Activated CD8-positive, alpha-beta T cell treated with anti-CD3 and anti-CD28 coated beads, Interleukin-2, amount 10 ng/mL, durations not matched to agents 7 days and 5 days (primary cell): ENCODE measurements at places on chromosomes 1 and 21.
A peak's percentile ranks its signal among the peaks of the same experiment; 100 is the strongest.

GRCh38 chr1:46173361-46173856 lies 1.5 kb upstream of the TSPAN1 start:
- H3K27me3 ChIP-seq, result peaks cover 15% of the 10 kb centered on the region
- no peak overlapping the region for H3K27ac ChIP-seq
- H3K4me3 ChIP-seq, result no peak overlapping the region
- no peaks in the 10 kb centered on the region for H3K36me3 ChIP-seq

- no peak overlapping the region for H3K4me3 ChIP-seq
- no peak for DNase-seq
- no peaks in the 10 kb centered on the region for H3K36me3 ChIP-seq
- H3K4me1 ChIP-seq, result no peaks in the 10 kb centered on the region
- no peak overlapping the region for H3K27ac ChIP-seq
Observed at GRCh38 chr1:115545791-115546733, 95.7 kb upstream of the VANGL1 start.

DNA sequence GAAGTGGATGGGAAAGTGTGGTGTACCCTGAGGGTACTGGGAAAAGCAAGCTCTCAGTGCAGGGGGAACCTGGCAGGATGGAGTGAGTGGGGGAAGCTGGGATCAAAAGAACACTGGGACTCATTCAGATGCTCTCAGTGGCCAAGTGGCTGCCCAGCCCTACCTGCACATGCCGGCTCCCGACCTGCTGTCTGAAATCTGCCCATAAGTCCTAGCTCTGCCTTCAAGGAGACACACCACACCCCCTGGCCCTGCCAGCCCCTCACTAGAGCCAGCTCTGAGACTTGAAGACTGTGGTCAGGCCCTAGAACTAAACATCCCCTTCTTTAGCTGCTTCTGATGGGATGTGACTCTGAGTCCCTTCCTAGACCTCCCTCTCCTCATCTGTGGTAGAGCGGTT lies 2.2 kb downstream of the TMEM54 start:
- H3K27me3 ChIP-seq, result peaks cover 58% of the 10 kb centered on the region
- no peak overlapping the region for H3K27ac ChIP-seq
- H3K4me1 ChIP-seq, result peaks cover 6% of the 10 kb centered on the region

- H3K4me3 ChIP-seq, result no peak overlapping the region
- DNase-seq, result no peak
- H3K27me3 ChIP-seq, result no peaks in the 10 kb centered on the region
- H3K27ac ChIP-seq, result no peak overlapping the region
- H3K4me1 ChIP-seq, result no peaks in the 10 kb centered on the region
- no peaks in the 10 kb centered on the region for H3K36me3 ChIP-seq
Observed at GRCh38 chr1:16938351-16939321, 16.9 kb downstream of the CROCC start.

- no peak overlapping the region for H3K4me3 ChIP-seq
- no peaks in the 10 kb centered on the region for H3K4me1 ChIP-seq
- no peaks in the 10 kb centered on the region for H3K36me3 ChIP-seq
- no peak overlapping the region for H3K27ac ChIP-seq
- no peak for DNase-seq
- H3K27me3 ChIP-seq, result peaks cover 19% of the 10 kb centered on the region
Observed at GRCh38 chr1:214228976-214229375, 52.0 kb upstream of the SMYD2 start.

DNA sequence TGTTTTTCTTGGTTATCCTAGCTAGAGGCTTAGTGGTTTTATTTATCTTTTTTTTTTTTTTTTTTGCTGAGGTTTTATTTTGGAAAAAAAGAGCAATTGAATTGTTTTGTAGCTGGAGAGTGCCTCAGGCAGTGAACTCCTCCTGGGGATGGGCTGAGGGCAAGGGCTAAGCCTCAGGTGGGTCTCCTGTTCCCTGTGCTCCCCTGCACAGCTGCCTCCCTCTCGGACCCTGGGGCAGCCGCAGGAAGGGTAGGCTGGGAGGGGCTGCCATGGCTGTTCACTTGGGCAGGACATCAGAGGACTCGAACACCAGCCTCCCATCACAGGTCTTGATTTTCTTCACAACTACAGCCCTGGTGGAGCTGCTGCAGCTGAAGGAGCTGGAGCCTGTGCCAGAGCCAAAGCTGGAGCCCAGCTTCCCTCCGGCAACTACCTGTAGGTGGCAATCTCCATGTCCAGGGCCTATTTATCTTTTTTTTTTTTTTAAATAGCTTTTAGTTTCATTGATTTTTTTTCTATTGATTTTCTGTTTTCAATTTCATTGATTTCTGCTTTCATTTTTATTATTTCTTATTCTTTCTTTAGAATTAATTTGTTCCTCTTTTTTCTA lies 28.9 kb downstream of the LEPR start:
- no peak overlapping the region for H3K4me3 ChIP-seq
- no peak overlapping the region for H3K27ac ChIP-seq
- H3K27me3 ChIP-seq, result no peaks in the 10 kb centered on the region
- H3K36me3 ChIP-seq, result no peaks in the 10 kb centered on the region

DNA sequence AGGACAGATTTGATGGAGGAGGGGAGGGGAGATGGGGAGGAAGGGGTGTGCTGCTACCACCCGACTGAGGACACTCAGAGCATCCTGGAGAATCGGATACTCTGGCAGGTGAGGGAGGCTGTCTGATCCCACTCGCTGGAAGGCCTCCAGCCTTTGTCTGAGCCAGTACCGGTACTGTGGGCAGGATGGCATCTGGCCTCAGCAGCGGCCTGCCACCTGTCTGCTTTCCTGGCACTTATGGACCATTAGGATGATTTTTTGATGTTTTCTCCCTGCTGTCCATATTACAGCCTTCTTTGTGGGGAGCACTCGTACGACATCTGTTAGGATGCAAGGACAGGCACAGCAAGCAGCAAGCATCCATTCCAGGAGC lies 11.5 kb downstream of the ATP2B4 start:
- DNase-seq, result no peak
- peaks cover 38% of the 10 kb centered on the region for H3K4me1 ChIP-seq
- H3K27me3 ChIP-seq, result no peaks in the 10 kb centered on the region
- H3K36me3 ChIP-seq, result peaks cover 68% of the 10 kb centered on the region
- peak overlapping the region; percentile 12 for H3K27ac ChIP-seq
- H3K4me3 ChIP-seq, result no peak overlapping the region

DNA sequence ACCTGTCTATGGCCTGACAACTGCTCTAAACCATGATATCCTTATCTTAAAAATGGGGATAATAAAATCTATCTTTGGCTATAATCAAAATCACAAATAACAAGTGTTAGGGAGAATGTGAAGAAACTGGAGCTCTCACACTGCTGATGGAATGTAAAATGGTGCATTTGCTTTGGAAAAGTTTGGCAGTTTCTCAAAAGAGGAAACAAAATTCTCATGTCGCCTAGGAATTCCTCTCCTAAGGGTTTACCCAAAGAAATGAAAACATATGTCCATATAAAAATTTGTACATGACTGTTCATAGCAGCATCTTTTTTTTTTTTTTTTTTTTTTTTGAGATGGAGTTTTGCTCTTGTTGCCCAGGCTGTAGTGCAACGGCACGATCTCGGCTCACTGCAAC lies 64.3 kb downstream of the ZNF281 start:
- no peaks in the 10 kb centered on the region for H3K27me3 ChIP-seq
- no peak for DNase-seq
- no peak overlapping the region for H3K4me3 ChIP-seq
- H3K27ac ChIP-seq, result no peak overlapping the region
- peaks cover 10% of the 10 kb centered on the region for H3K4me1 ChIP-seq

GRCh38 chr1:171433451-171433850 lies 51.9 kb upstream of the PRRC2C start:
- peaks cover 8% of the 10 kb centered on the region for H3K4me1 ChIP-seq
- H3K27me3 ChIP-seq, result no peaks in the 10 kb centered on the region
- no peak for DNase-seq

DNA sequence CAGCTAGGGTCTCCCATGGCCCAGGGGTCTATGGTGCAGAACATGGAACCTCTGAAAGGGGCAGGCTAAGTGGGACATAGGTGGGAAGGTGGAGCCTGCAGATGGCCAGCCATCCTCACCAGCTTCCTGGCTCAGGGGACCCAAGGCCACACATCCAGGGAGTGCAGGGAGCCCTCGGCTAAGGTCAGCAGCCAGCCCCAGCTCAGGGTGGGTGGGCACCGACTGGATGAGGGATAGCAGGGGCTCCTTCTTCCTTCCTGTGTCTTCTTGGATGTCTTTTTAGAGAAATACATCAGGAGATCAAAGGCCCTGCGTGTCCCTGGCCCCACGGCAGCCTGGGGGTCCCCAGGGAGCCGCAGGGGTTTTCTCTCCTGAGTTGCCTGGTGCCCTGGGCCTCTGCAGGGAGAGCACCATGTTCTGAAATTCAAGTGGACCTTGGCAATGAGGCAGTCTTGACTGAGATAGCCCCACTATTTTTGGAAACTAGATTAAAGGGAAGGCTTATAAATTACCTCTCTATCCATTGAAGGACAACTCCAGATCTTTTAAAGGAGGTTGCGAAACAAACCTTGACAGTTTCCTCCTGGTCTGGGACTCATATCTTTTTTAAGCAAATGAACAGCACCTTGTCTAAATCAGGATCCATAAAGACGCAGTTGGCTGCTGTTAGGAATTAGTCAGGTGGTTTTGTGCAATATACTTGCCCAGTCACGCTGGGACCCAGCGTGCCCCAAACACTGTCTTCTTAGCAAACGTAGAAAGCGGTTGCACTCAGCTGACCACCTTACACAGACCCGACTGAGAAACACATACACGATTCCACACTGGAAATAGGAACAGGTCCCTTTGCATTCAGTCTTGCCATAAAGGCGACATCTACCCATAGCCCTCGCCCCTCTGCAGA lies 242.3 kb downstream of the TOMM20 start:
- H3K4me3 ChIP-seq, result no peak overlapping the region
- no peak for DNase-seq
- no peaks in the 10 kb centered on the region for H3K27me3 ChIP-seq
- peaks cover 68% of the 10 kb centered on the region for H3K4me1 ChIP-seq
- peaks cover 7% of the 10 kb centered on the region for H3K36me3 ChIP-seq

DNA sequence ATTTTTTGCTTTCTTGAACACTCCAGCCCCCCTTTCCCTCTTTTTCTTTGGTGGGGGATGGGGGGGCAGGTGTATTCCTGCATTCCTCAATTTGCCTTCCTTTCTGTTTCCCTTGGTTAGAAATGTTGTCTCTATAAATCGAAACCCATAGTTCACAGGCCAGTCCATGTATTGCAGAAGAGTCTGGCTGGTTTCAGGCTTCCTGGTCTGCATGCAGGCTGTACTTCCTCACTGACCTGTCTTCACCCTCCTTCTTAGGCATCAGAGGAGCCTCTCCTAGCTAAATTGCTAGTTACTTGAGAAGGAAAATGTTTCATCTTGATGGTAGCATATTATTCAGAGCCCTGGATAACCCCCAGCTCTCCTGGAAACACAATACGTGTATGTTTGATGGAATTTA lies 140.0 kb downstream of the SPATA46 start:
- no peak for DNase-seq
- no peak overlapping the region for H3K27ac ChIP-seq
- no peak overlapping the region for H3K4me3 ChIP-seq
- no peaks in the 10 kb centered on the region for H3K4me1 ChIP-seq
- H3K27me3 ChIP-seq, result peaks cover 19% of the 10 kb centered on the region
- H3K36me3 ChIP-seq, result no peaks in the 10 kb centered on the region

DNA sequence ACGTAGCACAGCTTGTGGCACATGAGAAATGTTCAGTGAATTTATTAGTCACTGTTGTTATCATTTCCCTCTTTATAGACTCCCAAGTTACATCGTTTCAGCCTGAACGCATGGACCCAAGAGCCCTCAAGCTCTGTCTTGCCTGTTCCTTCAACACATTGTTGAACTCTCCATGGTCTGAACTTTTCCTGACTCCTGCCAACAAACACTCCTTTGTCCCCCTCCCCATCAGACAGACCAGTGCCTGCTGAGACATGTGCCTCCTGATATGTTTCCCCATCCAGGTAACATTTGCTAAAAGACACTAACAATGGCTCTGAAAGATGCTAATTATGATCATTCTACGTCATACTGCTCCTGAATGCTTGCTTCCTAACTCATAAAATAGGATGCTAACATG lies 108.7 kb upstream of the NFIA start:
- no peak for DNase-seq
- no peaks in the 10 kb centered on the region for H3K4me1 ChIP-seq
- no peaks in the 10 kb centered on the region for H3K36me3 ChIP-seq

DNA sequence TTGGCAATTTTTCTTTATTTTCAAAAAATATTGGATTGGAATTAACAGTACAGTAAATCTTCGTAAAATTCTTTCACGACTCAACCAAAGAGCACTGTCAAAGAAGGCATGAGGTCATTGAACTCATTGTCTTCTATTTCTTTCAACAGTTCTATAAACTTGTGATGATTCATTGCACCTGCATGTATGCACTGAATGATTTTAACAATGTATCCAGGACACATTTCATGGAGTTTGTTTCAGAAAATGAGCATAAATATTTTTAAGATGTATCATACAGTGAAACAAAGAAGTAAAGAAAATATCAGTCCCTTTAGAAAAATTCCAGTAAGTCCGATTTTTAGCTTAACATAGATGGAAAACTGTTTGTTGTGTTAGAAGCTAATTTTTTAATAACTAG lies 33.6 kb upstream of the CD34 start:
- H3K4me1 ChIP-seq, result no peaks in the 10 kb centered on the region
- no peak overlapping the region for H3K27ac ChIP-seq
- peaks cover 20% of the 10 kb centered on the region for H3K27me3 ChIP-seq
- no peaks in the 10 kb centered on the region for H3K36me3 ChIP-seq
- no peak overlapping the region for H3K4me3 ChIP-seq

DNA sequence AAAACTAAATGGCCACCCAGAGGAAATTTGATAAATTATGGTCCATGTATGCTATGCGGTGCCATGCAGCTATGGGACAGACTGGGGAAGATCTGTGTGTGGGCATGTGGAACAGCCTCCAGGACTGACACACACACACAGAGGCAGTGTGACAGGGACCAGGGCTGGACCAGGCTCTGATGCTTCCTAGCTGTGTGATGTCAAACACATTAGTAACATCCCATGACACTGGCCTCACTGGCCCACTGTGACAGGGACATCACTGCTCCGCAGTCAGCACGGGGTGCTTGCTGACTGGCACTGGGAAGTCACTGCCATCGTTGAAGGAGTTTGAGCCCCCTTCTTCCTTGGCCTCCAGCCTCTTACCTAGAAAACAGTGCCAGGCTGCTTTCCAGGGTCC lies 13.9 kb downstream of the RAP1GAP start:
- DNase-seq, result no peak
- H3K27me3 ChIP-seq, result peaks cover 30% of the 10 kb centered on the region
- H3K4me1 ChIP-seq, result peaks cover 20% of the 10 kb centered on the region
- no peak overlapping the region for H3K27ac ChIP-seq
- H3K36me3 ChIP-seq, result no peaks in the 10 kb centered on the region
